Motor neuron (in vitro differentiated cells): ENCODE measurements at places on chromosomes 3 and 15.
A peak's percentile ranks its signal among the peaks of the same experiment; 100 is the strongest.

GRCh38 chr3:39137991-39138803 is 15.2 kb downstream of the CSRNP1 start:
- no peak for ATAC-seq

- ATAC-seq: no peak
Observed at GRCh38 chr15:79689030-79689429, 207.8 kb downstream of the MTHFS start.

DNA sequence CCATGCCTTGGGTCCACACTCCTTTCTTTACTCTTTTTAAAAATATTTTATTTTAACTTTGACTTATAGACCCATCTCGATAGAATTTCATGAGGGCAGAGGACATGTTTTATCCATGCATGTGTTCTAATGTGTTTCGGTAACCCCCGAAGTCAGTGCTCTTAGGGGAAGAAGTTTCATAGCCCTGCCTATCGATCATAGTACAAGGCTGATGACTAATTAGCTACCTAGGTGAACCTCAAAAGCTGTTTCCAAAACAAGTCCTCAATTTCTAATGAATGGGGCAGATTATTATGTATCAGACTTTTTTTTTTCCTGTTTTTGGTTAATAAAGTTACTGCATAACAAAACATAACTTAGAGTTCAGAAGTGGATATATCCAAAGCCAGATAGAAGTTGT is 82.0 kb downstream of the MBNL1 start:
- no peak for ATAC-seq

DNA sequence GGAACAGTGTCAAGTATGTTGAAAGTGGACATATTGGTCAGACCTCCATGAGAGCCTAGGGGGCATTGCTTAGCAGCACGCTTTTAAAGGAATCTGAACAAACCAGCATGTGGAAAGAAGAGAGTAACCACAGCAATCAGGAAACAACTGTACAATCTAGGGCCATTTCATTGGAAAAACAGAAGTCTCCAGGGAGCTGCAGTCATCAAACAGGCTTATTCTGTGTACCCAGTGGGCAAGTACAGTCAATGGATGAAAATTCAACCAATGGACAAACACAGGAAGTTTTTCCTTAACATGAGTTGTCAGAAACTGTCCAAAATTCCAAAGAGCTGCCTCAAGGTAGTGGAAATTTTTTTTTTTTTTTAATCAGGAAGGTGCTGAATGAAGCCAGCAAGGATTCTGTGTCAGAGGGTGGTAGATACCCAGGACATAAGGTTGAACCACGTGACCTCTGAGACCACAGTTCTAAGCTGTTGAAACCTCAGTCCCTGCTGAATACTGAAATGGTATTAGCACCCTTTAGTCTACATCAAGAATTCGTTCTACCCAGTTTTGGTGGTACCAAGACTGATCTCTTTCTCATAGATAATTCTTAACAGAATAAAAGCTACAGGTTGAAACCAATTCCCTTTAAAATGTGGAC is 4.4 kb upstream of the DLG1 start:
- ATAC-seq: peak; percentile 52

GRCh38 chr3:46898321-46899150 is 21.0 kb downstream of the PTH1R start:
- ATAC-seq: no peak

- peak; percentile 31 for ATAC-seq
Observed at GRCh38 chr3:154310840-154311239, 13.4 kb downstream of the DHX36 start.

GRCh38 chr15:61069394-61070075 is 159.6 kb downstream of the RORA start:
- ATAC-seq: no peak

- ATAC-seq: no peak
Observed at GRCh38 chr3:112377568-112378071, 44.7 kb downstream of the CD200 start.

- no peak for ATAC-seq
Observed at GRCh38 chr15:78044407-78045155, 32.9 kb downstream of the TBC1D2B start.

GRCh38 chr3:127180859-127181258 is 12.1 kb upstream of the PRR23E start:
- no peak for ATAC-seq

DNA sequence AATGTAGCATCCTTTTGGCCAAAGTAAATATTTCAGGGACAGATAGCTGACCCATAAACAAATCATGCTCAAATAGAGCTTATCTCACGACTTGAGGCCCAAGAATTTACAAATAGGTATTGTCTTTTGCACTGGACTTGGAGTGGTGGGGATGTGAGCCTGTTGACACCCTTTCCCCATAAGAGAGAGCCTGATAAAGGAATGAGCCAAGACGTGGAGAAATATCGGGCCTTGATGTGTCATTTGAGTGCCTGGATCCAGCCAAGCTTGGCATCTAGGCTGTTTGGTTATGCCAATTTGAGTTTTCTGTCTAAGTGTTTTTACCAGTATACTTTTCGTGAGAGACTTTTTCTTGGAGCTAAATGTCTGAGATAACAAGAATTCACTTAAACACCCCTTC is 112.9 kb upstream of the RGMA start:
- no peak for ATAC-seq

DNA sequence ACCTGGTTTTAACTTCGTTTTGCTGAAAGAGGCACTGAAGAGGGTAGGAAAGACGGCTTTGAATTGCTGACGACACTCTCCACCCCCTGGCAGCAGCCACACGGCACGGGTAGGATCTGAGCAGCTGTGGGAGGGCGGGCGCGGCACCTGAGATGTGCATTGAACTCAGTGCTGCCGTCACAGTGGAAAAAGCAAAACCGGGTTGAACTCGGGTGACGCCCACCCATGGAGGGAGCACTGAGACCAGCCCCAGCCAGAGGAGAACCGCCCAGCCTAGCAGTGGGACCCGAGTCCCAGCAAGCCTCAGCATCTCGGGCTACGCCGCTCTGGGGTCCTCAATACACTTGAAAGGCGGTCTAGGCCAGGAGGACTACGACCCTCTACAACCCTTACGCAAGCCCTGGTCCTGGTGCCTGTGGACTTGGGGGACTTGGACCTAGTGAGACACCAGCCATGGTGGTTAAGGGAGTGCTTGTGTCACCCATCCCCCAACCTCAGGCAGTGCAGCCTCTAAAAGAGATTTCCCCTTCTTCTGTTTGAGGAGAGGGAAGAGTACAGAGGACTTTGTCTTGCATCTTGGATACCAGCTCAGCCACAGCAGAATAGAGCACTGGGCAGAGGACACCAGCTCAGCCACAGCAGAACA is 50.0 kb upstream of the RPL35A start:
- ATAC-seq: no peak

DNA sequence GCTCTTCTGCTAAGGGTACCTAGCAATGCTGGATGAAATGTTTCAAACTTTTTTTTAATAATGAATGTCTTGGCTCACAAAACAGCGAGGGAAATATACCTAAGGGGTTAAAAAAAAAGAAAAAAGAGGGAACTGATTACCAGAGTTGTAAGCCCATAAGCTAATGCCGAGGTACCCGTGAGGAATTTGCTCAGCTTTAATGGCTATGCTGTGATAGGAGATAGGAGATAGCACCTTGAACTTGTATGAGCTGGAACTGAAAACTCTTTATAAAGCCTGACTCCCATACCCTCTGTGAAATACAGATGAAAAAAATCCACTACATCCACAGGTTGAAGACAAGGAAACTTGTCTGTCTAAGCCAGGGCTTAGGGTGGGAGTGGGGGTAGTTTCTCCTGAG is 13.9 kb downstream of the GRAMD1C start:
- ATAC-seq: no peak

- ATAC-seq: no peak
Observed at GRCh38 chr3:31427623-31428022, 105.1 kb upstream of the STT3B start.

DNA sequence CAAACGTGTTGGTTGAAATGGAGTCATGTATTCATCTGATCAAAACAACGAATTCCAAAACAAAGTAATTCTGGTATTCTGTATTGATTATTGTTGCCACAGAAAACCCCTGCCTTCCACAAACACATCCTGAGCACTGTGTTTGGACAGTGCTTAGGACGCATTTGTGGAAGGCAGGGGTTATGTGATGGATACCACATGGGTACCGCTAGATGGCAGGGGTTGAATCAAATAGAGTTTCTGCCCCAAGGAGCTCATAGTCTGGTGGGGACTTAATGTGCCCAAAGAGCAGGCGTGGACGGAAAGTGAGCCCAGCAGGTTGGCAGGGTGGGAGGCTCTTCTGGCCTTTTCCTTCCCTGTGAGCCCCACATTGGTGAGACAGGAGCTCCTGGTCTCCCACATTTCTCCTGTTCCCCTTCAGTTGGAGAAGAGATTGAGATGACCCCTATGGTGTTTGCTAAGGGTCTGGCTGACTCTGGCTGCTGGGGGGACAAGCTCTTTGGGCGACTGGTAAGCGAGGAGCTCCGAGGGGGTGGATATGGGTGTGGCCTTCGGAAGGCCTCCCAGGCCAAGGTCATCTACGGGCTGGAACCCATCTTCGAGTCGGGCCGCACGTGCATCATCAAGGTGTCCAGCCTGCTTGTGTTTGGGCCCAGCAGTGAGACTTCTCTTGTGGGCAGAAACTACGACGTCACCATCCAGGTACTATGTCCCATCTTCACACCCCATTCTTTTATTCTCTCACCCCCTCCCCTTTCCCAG is 22.1 kb upstream of the SLC28A1 start:
- no peak for ATAC-seq

DNA sequence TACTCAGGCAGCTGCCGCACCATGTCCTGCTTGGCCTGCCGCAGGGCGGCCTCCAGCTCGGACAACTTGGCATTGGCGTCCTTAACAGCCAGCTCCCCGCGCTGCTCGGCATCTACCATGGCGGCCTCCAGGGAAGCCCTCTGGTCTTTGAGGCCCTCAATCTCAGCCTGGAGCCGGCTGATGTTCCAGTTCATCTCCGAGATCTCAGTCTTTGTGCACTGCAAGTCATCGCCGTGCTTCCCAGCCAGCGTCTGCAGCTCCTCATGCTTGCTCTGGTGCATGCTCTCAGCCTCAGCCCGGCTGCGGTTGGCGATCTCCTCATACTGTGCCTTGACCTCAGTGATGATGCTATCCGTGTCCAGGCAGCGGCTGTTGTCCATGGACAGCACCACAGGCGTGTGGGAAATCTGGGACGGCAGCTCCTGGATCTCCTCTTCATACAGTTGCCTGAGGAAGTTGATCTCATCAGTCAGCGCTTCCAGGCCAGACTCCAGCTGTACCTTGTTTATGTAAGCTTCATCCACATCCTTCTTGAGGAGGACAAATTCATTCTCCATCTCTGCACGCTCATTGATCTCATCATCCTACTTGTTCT is 15.5 kb upstream of the PSTPIP1 start:
- no peak for ATAC-seq

- no peak for ATAC-seq
Observed at GRCh38 chr3:33067484-33067883, 29.5 kb downstream of the GLB1 start.

DNA sequence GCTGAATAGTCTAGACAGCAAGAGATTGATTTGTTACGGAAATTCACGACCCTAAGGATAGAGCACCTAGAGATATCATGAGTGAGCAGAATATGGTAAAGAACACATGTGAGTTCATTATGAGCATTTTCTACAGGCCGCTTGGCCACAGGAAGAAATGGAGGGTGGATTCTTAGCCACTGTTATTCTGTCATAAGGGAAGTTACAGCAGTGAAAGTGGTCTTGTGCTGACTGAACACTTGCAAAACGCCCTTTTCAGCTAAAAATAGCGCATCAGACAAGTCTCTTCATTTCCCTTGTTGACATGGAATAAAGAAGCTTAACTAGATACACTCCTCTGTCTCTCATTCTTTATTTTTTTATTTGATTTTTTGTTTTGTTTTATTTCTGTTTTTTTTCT is 19.8 kb downstream of the DGKG start:
- no peak for ATAC-seq
